ENCODE measurements at places on chromosomes 5 and 9.

- no peak for DNase-seq
Measured at GRCh38 chr9:121752929-121753328, 101.5 kb downstream of the DAB2IP start.

DNA sequence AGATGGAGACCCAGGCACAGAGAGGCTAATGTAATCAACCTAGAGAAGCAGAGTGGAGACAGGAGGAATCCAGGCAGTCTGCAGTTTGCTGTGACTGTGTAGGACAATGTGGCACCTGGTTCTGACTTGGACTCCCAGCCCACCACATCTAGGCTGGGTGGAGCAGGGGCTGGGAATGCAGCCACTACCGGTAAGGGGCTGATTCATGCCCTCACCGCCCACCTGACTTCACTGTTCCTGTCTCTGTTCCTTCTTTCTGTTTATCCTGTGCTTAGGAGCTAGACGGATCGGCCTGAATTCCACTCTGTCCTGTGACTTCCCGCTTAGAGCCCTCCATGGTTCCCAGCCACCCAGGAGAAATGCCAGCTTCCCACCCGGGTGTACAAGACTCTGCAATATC is 2.6 kb downstream of the PDLIM4 start:
- DNase-seq, result no peak

DNA sequence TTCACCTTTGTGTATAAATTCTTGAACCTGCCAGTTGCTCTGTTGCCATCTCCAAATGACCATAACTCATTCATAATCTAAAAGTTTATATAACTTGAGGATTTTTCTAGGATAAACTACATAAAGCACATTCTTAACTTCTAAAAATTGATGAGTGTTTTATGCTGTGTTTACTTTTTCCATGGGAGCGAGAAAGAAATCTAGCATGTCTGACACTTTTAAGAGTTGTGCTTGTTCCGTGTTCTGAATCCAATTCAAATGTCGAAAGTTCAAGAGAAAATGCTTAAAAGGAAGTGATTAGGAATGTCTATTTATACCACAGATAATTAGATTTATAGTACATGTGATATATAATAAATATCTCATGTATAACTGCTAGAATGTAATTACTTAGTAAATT is 154.4 kb downstream of the DEPDC1B start:
- no peak for DNase-seq

- DNase-seq, result no peak
Measured at GRCh38 chr5:23840083-23840482, 332.7 kb downstream of the PRDM9 start.

GRCh38 chr5:18395126-18396110 is 761.2 kb downstream of the TAF11L14 start:
- no peak for DNase-seq

- no peak for DNase-seq
Measured at GRCh38 chr5:6950860-6951259, 237.6 kb downstream of the TENT4A start.

- no peak for DNase-seq
Measured at GRCh38 chr5:57896576-57896975, 414.0 kb upstream of the ACTBL2 start.

DNA sequence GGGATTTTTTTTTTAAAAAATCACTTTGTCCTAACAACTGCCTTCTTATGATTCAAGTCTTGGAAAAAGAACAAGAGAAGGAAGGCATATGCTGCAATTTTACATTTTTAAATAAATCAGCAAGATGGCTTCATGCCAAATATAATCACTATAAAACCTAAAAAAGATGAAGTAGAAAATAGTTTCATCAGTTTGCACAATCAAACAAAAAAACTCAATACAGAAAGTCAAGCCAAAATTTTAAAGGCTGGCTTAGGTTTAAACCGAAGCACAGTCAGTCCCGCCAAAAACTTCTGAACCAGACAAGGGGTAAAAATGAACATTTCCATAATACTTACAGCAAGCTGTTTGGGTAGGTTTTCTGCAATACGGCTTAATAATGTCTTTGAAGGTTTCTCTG is 57.3 kb downstream of the ZFR start:
- DNase-seq, result no peak

DNA sequence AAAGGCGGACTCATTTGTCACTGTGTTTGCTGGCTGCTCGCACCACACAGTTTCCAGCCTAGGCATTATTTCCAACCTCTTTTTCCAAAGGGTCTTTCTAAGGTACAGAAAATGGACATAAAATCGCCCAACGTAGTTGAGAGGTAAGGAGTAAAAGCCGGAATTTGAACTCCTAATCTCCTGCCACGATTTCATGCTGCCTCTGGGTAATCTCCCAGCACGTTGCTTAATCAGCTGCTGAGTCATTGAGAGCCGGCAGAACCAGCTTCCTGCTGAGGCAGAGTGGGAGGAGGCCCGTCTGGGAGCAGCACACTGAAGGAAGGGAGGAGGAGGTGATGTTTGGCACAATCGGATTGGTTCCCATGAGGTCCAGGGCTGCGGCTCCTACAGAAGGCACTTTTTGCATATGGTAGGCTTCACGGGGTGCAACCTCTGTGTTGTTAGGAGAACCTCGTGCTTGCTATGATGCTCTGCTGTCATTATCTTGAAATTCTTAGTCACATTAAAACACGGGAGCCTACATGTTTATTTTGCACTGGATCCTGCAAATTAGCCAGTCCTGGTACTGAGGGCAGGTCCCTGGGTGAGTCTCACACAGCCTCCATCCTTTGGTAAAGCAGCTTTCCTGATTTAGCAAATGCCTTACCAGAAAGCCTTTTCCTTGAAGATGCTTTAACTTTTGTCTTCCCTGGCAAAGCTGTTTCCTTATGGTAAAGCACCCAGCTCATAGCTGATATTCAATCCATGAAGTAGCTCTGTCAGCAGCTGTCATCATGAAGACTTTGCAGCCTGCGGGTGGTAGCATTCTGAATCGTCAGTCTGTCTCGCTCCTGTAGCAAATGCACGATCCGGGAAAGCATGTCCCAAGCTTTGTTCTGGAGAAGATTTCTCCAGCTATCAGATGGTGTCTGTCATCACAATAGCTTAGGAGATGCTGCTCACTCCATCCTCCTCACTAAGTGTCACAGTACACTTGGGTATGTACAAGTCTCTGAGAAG is 191.6 kb upstream of the MSX2 start:
- DNase-seq, result peak; percentile 50

DNA sequence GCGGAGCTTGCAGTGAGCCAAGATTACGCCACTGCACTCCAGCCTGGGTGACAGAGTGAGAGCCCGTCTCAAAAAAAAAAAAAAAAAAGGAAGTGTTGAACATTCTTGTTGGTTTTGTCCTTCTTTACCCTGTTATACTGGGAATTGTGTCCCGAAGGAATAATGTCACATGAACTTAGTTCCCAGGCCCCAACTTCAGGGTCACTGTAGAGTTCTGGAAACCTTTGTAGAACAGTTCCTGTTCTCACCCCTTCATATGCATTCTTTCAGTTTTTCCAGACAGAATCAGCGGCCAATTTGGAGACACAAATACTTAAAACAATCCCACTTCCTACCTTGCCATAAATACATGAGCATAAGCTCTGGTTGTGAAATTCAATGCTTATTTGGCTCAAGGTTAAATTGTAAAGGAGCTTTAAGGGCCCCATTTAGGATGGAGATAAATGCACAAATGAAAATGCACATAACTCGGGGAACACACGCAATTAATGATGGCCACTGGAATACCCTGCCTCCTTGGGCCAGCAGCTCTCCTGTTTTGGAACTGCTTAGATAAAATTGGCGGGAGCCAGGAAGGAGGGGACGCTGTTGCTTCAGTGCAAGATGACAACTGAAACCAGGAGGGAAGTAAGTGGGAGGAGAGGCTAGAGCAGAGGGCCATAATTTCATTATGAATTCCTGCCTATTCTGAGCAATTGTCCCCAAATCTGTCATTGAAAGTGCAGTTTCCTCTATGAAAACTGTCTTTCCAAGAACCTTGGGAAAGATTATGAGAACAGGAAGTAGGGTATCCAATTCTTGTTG is 153.7 kb downstream of the FGF1 start:
- no peak for DNase-seq

DNA sequence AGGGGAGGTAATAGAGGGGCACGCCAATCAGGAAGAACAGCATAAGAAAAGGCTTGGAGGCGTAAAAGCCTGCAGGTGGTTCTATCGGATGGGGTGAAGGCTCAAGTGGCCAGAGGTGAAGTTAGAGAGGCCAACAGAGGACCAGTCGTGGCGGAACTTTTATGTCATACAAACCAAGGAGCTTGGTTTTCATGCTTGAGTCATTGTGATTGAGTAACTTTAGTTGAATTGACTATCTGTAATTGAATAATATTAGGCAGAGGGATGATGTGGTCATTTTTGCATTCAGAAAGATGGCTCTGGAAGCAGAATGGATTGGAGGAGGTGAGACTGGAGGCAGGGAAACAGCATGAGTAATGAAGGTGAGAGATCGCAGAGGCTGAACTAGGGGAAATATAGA is 7.2 kb upstream of the SPINK4 start:
- no peak for DNase-seq

GRCh38 chr9:14530841-14531240 is 162.4 kb downstream of the ZDHHC21 start:
- no peak for DNase-seq

DNA sequence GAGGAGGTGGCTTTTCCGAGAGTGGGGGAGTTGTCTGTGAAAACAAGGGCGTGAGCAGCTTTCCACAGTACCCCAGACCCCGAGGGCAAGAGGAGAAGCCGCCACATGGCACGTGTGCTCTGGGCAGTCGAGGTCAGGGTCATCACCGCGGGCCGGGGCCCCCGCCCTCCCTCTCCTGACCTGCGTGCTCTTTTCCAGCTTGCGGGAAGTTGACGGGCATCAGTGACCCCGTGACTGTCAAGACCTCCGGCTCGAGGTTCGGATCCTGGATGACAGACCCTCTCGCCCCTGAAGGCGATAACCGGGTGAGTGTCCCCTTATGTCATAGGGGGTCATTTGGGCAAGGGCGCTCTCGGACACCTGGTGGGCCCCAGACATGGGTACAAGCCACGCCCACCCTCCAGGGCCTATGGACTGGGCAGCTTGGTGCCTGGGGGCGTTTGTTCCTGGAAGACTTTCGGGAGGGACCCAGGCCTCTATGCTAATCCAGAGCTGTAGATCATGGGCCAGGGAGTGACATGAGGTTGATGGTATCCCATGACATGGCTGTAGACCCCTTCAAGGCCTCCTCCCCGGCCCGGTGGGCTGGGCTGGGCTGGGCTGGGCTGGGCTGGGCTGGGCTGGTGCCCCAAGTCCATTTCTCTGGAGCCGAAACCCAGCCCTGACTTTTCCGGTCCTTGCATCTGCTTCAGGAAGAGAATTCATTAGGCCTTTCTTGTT is 19.2 kb downstream of the OLFM1 start:
- DNase-seq, result no peak

GRCh38 chr5:80761966-80762365 is 107.2 kb upstream of the DHFR start:
- DNase-seq, result no peak

GRCh38 chr5:122661496-122662180 is 113.2 kb upstream of the SNX2 start:
- no peak for DNase-seq

- no peak for DNase-seq
Measured at GRCh38 chr5:79002374-79002773, 17.3 kb upstream of the ARSB start.

GRCh38 chr5:27093279-27093678 is 54.9 kb upstream of the CDH9 start:
- no peak for DNase-seq

GRCh38 chr9:105667867-105668266 is 5.6 kb downstream of the TAL2 start:
- no peak for DNase-seq

GRCh38 chr9:130478736-130479575 is 34.2 kb downstream of the ASS1 start:
- no peak for DNase-seq

DNA sequence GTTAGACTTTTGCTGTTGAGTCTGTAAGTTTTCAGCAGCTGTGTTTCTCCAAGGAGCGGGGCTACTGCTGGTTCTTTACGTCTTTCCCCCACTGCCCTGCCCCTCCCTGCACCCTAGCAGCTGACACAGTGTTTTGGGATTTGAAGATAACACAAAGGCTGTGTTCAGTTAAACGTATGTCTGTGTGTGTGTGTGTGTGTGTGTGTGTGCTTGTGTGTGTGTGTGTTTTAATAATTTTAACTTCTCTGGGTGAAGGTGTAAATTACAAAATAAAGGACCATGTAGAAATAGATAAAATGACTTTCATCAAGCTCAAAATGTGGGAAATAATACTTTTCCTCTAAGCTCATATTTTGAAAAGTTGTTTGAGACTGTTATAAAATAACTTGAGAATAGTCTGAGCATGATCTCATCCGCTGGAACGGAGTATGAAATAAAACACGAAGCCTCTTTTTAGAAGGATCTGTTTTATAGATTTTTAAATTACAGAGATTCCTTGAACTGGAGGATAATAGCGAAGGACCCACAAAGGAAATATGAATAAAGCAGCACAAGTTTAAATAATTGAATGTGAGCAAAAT is 10.9 kb downstream of the ABL1 start:
- DNase-seq, result no peak

- DNase-seq, result no peak
Measured at GRCh38 chr5:168822248-168822744, 243.1 kb upstream of the PANK3 start.

DNA sequence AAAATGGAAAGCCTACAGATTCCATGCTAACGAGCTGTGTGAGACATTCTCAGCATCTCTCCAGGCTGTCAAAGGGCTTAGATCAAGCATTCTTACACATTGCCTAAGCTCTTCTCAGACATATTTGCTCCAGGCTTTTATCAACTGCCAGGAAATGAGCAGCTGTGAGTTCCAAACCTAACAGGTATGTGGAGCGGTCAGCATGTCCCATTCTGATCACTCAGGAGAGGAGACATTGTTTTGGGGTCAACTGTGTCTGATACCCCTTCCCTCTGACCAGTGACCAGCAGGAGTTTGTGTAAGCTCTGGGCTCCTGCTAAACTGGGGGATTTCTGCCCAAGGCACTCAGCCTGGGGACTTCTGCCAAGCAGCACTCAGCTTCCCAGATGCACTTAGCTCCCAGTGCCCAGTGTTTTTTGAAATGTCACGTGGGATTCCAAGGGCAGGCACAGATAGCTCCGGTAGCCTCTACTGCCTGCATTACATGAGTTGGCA is 229.1 kb downstream of the SEC61B start:
- DNase-seq, result no peak
